Stimulated activated effector memory CD8-positive, alpha-beta T cell treated with anti-CD3 and anti-CD28 coated beads, Interleukin-12 subunit alpha, Interleukin-12 subunit beta, amount 100 ng/mL, for 72 hours (primary cell): ENCODE measurements at places on chromosomes 12 and 14.

DNA sequence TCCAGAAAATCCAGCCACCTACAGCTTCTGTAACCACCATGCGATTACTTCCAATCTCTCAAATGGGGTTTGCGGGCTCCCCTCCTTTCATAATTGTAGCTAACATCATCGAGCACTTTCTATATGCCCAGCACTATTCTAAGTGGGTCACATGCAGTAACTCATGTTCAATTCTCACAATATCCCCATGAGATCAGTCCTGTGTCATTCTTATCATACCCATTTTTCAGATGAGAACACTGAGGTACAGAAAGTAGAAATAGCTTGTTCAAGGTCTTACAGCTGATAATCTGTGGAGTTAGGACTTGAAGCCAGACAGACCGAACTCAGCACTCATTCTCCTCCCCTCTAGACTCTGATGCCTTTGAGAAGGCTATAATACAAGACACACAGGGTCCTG is 74.9 kb downstream of the EID3 start:
- DNase-seq: no peak

DNA sequence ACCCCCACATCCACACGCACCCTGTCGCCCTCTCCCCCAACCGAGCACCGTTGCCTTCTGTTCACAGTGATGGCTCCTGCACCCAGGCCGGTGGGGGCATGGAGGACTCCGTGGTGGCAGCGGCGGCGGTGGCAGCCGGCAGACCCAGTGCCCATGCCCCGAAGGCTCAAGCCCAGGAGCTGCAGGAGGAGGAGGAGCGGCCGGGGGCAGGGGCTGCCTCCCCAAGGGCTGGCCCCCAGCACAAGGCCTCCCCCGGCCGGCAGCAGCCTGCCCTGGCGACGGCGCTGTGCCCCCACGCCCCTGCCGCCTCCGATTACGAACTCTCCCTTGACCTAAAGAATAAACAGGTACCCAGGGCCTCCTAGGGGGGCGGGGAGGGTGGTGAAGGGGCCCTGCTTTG is 59.0 kb downstream of the IQSEC3 start:
- no peak for DNase-seq

DNA sequence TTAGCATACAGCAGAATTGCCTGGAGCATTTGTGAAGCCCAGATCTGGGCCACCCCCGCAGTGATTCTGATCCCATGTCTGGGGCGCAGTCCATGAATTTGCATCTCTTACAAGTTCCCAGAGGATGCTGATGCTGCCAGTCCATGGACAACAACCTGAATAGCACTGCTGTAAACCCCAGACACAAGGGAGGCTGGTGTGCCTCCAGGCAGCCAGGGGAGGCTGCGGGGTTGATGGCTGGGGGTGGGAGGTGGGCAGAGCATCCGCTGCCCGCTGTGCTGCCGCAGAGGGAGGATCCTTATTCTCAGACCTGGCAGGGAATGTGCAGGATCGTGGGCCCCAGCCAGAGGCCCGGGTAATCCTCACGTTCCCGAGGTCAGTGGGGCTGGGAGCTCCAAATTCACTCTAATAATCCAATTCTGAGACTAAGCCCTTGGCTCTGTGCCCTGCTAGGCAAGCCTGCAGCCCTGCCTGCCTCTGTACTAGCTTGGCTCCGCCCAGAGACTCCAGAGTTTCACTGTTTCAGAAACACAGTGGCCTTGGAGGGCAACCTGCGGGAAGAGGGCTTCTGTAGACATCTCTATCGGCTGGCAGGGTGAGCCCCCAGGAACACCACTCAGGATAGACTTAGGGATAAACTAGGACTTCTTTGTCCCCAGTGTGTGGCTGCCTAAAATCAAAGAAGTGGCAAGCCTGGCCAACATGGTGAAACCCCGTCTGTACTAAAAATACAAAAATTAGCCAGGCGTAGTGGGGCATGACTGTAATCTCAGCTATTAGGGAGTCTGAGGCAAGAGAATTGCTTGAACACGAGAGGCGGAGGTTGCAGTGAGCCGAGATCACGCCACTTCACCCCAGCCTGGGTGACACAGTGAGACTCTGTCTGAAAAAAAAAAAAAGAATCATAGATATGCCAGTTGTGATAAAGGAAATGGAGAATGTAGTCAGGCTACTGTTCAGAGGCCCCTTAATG is 17.8 kb upstream of the MLEC start:
- no peak for DNase-seq

DNA sequence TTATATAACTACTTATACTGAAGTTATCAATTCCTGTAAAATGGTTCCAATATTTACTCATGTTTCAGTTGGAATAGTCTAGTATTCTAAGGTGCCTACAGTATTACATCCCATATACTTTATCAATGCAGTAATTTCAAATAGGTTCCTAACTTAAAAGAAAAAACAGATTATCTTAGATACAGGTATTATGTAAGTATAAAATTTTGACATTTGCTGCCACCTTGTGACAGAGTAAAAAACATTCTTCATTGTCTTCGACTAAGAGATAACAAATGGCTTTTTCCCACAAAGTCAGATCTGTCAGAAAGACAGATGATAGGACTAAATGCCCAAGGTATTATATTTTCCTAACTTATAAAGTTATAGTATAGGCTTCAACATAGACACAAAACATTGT is 78.7 kb downstream of the TXNDC16 start:
- no peak for DNase-seq

- DNase-seq: peak; percentile 83
Observed at GRCh38 chr14:105486974-105487448, 325 bp downstream of the CRIP1 start.

- DNase-seq: no peak
Observed at GRCh38 chr14:76964695-76965094, 63.8 kb downstream of the IRF2BPL start.

DNA sequence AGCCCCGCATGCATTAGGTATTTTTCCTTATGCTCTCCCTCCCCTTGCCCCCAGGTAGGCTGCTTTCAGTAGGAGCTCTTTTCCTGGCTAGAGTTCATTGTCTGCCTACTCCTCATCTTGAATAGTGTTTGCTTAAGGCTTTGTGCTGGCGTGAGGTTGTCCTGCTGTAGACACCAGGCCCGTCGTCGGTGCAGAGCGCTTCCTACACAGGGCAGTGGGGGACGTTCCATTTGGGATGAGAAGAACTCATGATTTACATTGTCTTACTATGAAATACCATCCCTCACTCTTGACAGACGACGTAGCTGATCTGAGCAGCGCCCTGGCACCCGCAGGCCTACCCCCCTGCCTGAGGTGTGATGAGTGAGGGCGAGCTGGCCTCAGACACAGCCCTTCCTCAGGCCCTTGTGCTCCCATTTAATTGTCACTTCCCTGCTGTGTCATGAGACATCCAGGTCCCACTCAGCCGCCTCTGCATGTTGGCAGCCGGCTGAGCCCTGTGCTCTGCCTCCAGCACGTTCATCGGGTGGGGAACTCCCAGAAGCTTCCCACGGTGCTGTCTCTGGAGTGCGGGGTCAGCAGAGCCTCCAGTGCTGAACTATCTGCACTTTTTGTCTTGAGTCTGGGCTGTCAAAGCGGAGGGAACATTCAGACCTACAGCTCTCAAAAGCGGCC is 76.0 kb downstream of the WDR20 start:
- no peak for DNase-seq
